Renal cortex interstitium (tissue), 15 donors: ENCODE measurements at places on chromosomes 3 and 15.

- no peak for DNase-seq
Observed at GRCh38 chr3:134974624-134975023, 179.6 kb downstream of the EPHB1 start.

DNA sequence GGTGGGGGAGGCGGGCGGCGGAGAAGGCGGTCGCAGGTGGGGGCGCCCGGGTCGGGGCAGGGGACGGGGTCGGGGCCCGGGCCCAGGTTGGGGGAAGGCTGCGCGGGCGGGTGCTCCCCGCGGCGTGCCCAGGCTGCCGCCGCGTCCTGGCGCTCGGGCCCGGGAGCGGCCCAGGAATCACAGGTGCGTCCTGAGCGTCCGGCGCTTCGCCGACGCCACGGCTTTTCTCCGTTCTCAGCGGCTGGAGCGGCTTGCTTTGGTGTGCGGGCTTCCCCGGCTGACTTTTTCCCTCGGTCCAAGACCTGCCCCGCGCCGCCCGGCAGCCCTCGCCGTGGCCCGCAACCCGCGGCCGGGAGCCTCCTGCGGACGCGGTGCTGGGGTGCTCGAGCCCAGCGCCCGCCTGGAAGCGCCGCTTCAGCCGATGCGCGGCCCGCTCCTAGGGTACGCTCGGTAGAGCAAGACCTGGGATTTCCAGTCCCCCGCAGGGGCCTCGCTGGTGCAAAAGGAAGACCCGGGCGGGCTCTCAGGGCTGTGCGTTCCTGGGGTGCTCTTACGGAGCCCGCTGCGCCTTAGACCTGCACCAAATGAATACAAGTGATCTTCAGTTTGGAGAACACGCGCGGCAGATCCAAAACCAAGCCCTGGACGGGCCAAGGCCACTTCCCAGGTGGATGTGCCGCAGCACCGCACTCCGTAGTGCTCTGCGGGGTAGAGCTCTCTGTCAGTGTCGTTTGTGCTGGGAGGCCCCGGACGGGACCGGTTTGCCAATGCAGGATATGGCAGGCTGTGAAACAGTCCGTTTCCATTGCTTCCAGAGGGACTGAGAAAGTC lies 639 bp downstream of the NIPA1 start:
- peak; percentile 28 for DNase-seq

GRCh38 chr15:70687482-70687881 lies 75.9 kb downstream of the UACA start:
- DNase-seq = no peak

GRCh38 chr3:185335799-185336198 lies 27.1 kb upstream of the MAP3K13 start:
- no peak for DNase-seq

GRCh38 chr3:159824333-159824732 lies 164.3 kb upstream of the IL12A start:
- no peak for DNase-seq

DNA sequence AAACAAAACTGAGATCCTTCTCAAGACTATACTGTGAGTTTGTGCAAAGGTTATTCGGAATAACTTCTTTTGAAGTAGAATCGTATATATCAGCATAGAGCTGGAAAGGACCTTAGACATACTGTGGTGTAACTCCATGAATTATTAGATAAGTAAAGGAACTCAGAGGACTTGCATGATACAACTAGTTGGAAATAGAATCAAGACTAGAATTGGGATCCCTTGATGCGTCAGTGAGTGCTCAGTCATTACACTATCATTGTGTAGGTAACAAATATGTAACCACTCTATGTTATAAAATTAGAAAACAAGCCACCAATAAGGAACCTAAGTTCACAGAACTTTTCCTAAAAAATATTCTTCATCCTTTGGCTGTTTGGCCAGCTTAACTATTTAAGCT lies 61.1 kb downstream of the CBLB start:
- no peak for DNase-seq

DNA sequence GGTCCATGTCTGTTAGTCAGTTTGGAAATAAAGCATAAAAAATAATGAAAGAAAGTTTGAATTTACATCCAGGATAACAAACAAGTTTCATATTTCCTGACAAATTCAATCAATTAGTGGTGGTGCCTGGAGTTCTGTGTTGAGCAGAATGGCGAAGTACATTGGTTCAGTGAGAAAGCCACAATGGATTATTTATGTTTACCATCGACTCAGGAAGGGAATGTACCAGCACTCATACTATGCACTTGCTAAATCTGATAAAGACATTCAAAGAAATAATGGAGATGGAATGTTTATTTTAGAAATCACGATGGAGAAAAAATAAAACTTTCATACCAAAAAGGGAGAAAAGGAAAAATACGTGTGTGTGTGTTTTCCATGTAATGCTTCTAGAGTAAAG lies 45.3 kb upstream of the MME start:
- no peak for DNase-seq

DNA sequence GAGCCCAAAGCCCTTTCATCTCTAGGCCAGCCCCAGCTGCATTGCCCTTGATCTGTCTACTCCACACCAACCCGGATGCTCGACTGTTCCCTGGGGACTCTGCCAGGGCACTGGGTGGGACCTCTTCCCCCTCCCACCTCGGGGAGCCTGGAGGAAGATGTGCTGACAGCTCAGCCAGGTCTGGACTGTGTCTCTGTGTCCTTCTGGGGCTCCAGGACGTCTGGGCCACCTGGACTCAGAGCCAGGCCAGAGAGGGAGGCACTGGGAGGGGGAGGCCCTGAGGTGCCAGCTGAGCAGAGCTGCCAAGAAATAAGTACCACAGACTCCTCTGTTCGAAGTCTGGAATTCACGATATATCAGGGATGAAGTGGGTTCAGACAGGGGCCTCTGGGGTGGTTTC lies 5.8 kb upstream of the HCN4 start:
- no peak for DNase-seq

GRCh38 chr3:72538070-72538745 lies 310.0 kb downstream of the SHQ1 start:
- no peak for DNase-seq

DNA sequence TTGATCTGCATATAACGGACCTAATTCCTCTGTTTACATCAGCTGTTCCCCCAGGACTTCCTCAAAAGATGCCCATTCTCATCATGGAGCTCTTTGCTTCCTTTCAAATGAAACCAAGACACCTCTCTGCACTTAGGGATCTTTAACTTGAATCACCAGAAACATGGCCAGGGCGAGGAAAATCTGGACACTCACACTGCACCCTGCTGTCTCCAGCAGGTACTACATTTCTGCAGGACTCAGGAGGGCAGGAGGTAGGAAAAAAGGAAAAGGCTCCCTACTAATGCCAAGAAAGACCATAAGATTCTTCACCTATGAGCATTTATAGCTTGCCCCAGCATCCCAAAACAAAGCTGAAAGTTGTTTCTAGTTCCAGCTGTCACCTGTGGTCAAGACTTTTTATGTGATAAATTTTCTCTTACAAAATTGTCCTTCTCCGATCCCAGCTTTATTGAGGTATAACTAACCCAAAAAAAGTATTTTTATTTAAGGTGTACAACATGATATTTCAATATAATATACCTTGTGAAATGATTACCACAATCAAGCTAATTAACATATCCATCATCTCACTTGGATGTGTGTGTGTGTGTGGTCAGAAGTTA lies 87.3 kb upstream of the C15orf61 start:
- no peak for DNase-seq

DNA sequence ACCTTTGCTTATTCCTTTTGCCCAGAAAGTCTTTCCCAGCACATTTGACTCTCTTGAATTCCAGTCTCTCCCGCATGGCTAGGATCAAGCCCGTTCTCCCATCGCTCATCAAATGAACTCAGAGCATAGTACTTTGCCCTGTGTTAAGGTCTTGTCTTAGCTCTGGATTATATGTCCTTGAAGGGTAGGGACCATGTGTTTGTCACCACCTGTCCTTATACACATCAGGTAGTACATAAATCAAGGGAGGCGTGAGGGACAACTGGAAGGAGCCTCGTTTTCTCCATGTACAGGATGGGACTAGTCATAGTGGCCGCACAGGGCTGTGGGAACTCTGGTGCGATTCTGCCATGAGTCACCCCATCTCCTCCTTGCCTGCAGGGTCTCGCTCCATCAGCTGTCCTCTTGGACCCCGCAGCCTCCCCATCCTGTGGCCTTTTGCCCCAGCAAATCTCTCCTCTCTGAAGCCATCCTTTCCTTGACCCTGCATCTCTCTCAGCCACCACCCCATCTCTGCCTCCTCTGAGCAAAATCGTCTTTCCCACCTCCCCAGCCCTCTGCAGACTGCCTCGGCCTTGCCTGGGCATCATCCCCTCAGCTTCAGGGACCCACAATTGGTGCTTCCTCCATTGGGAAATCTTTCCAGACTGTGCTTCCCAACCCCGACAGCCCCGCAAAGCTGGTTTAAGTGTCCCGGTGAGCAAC lies 33.4 kb upstream of the RAB6B start:
- no peak for DNase-seq

- DNase-seq = no peak
Observed at GRCh38 chr3:147423798-147424580, 14.8 kb downstream of the ZIC1 start.

GRCh38 chr3:167675848-167676247 lies 22.1 kb upstream of the WDR49 start:
- no peak for DNase-seq

DNA sequence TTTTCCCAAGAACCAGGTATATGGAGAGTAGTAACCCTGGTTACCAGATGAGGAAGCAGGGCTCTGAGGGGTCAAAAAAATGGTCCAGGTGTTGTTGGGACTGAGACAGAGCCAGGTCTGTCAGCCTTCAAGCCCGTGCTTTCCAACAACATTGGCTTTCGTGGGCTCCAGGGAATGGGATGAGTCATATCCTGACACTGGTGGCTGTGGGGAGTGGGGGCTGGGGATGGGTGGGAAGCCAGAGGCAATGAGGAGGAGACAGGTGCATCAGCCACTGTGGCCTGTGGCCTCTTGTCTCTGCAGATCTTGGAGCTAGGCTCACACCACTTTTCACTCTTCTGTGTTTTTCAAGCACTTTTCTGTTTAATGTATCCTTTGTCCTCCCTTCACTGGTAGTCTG lies 38.2 kb downstream of the CORO2B start:
- DNase-seq = no peak

GRCh38 chr3:150588027-150588830 lies 14.9 kb upstream of the SELENOT start:
- no peak for DNase-seq

DNA sequence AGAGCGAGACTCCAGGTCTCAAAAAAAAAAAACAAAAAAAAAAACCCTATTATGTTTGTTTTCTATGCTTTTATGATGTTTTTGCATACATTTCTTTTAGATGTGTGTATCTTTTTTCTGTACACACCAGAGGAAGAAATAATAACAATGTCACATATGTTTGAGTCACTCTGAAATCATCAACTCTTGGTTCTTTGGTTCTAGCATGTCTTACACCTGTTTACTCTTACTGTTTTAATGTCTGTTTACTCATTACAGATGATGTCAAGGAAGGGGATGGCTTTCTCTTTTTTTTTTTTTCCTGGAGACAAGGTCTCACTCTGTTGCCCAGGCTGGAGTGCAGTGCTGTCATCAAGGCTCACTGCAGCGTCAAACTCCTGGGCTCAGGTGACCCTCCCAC lies 24.1 kb downstream of the RHOA start:
- no peak for DNase-seq

DNA sequence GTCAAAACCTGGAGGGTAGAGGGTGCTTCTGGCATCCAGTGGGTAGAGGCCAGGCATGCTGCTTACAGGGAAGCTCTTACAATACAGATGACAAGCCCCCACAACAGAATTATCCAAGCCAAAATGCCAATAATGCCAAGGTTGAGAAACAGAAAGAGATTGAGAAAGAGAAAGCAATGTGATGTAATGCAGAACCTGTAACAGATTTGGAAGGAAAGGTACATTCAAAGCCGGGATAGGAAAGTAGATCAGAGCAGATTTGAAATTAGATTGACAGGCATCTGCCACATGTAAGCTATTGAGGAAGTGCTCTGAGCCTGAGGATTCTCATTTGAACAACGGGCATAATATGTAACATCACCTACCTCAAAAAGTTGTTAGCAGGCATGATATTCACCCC lies 157.9 kb downstream of the FHIT start:
- DNase-seq = no peak

DNA sequence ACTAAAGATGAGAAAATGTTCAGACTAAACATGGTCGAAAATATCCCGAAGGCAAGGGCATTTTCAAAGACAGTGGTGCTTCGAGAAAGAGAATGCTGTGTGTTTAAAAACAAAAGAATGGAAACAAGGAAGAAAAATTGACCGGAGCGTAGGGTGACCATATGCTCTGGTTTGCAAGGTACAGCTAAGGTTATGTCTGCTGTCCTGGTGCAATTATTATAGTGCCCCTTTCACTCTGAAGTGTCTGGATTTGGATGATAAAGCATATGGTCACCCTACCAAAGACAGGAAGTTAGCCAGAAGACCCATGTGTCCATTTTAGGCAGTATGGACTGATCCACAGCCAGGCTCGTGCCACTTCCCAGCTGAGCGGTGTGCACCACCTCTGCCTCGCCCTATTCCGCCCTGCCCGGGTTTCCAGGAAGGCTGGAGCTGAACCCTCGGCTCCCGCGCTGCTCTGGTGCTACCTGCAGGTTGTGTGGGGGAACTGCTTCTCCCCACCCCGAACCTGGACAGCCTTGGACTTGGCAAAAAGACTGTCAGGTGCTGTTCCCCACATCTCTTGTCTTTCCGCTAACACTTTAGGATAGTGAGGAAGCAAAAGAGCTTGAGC lies 25.2 kb downstream of the GOLGA6D start:
- peak; percentile 12 for DNase-seq

GRCh38 chr3:36227980-36228379 lies 152.3 kb upstream of the STAC start:
- DNase-seq = no peak

DNA sequence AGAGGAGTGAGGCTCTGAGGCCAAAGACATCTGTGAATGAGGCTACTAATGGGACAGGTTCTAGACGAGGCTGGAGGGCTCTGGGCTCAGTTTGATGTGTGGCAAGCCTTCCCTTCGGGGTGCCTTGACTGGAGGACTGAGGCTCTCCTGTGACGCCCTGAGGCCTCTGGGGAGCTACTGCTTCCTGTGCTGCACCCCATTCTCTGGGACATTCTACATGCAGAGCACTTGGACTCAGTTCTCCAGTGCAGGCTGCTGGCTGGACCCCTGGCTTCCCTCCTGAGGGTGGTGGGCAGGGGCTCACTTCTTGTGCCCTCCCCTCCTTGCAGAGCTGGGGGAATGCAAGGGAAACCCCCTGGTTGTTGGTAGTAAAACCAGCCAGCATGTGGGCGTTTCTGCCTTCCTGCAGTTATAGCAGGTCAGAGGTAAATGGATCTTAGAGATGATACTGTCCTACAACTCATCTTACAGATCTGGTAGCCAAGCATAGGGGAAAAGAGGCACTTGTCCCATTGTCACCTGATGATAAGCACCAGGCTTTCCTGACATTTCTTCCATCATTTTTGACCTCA lies 133.3 kb downstream of the CHDH start:
- DNase-seq = no peak

GRCh38 chr15:48798319-48798718 lies 12.6 kb downstream of the CEP152 start:
- no peak for DNase-seq

DNA sequence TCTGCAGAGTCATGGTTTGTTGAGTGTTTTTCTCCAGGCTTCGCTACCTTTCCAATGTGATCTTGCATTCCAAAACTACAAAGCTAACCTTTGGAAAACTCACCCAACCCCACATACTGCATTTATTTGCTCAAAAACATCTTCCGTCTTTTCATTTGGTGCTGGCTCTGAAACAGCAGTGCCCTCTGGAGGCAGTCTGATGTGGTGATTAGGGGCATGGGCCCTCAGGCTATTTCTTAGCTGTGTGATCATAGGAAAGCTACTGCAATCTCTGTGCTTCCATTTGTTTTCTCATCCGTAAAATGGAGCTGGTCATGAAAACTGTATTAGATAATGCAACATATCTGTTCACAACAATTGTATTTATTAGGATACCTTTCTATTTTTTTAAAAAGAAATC lies 47.0 kb downstream of the MTHFS start:
- peak; percentile 3 for DNase-seq
